Tibial artery (tissue), 4 donors: ENCODE measurements at places on chromosomes 16 and 17.

- no peak for DNase-seq
Observed at GRCh38 chr17:13346081-13346533, 255.6 kb downstream of the HS3ST3A1 start.

GRCh38 chr17:8875436-8875835 is 8.0 kb upstream of the PIK3R6 start:
- no peak for DNase-seq

DNA sequence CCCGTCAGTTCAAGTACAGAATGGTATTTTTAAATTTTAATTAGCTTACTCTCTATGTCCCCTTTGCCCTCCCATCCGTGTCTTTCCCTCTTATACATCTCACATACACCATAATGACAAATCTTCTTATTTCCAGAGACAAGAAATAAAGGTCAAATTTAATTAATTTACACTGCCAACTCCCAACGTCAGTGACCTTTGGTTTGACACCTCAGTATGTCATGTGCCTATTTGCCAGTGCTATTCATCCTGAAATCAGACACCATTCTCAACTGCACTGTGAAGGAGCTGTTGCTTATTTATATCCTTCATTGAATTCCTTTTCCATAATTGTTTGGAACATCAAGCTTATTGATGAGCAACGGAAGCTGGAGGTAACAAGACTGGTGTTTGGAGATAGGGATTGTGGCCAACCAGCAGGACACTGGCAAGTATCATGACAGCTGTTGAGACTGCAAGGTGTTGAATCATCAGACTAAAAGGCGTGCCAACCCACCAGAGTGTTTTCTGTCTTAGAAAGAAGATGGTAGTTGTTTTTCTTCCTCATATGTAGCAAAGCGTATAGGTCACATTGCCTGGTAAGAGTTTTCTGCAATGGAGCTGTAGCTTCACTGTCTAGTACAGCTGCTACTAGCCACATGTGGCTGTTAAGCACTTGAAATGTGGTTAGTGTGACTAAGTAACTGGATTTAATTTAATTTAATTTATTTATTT is 12.5 kb downstream of the CALCOCO2 start:
- DNase-seq, result no peak

- DNase-seq, result no peak
Observed at GRCh38 chr16:82509691-82510430, 116.9 kb upstream of the CDH13 start.

DNA sequence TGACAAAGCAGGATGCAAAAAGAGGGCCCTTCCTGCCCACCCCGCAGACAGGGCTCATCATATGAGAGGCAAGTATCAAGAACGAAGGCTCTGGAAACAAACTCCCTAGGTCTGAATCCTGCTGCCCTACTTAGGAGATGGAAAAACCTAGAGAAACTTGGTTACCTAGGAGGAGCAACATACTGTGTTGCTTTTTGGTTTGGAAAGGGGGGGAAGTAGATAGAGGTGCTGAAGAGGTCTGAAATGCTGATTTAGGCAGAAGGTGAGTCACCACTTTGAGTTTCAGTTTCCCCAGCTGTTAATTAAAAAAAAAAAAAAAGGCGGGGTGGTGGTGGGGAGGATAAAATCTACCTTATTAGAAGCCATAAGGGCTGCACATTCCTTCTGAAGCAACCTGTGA is 1.5 kb downstream of the N4BP1 start:
- no peak for DNase-seq

DNA sequence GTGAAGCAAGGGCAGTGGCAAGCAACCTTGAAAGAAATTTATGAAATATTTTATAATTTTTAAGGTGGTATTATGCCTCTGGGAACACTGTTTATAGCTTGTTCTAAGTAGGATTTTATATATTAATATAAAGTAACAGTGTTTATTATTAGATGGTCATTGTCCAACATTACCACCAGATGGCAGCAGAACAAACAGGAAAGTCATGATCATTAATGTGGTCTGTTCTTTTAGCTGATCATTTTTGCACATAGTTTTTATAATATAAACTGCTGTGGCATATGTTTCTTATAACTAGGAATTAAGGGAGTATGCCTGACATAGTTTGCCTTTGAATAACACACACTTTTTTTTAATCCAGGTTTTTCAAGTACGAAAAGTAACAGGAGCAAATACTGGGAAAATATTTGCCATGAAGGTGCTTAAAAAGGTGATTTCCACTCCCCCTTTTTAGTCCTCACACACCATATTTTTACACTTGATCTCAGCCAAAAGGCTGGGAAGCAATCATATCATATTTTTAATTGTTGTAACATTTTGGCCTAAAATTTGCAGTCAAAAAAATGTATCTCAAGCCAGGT is 21.4 kb downstream of the RPS6KB1 start:
- DNase-seq, result no peak

GRCh38 chr17:40629842-40630241 is 17.8 kb downstream of the SMARCE1 start:
- DNase-seq, result no peak

DNA sequence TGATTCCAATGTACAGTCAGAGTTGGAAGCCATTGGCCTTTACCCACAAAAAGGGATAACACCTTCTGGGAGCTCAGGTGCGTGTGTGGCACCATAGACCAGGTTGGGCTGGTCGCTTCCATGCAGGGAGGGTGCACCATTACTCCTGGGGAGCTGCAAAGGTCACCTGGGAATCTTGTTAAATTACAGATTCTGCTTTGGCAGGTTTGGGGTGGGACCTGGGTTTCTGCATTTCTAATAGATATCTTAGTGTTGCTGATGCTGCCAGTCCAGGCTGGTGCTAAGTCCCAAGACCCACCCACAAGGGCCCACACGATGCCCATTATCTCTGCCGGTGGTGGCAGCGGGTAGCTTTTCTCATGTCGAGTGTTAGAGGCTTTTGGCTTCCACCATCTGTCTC is 148.3 kb upstream of the CACNG5 start:
- DNase-seq, result no peak
